GOT3 (cell line): ENCODE measurements at places on chromosomes 13 and 19.

DNA sequence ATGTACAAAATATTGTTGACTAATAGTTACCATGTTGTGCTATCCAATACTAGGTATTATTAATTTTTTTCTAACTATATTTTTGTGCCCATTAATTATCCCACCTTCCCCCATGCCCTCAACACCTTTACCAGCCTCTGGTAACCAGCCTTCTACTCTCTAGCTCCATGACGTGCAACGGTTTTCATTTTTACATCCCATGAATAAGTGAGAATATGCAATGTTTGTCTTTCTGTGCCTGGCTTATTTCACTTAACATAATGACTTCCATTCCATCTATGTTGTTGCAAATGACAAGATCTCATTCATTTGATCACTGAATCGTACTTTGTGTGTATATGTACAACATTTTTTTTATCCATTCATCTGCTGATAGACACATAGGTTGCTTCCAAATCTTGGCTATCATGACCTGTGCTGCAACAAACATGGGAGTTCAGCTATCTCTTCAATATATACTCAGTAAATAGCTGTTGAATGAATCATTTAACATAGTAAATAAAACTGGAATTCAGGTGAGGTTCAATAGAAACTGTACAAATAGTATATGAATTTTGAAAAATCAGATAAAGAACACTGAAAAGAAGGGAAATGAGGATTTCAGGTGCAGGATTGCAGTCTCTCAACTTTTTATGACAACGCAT lies 509.0 kb upstream of the MIR17HG start:
- DNase-seq = no peak

- peak; percentile 65 for DNase-seq
Measured at GRCh38 chr19:17938092-17938845, 5.5 kb downstream of the CCDC124 start.

DNA sequence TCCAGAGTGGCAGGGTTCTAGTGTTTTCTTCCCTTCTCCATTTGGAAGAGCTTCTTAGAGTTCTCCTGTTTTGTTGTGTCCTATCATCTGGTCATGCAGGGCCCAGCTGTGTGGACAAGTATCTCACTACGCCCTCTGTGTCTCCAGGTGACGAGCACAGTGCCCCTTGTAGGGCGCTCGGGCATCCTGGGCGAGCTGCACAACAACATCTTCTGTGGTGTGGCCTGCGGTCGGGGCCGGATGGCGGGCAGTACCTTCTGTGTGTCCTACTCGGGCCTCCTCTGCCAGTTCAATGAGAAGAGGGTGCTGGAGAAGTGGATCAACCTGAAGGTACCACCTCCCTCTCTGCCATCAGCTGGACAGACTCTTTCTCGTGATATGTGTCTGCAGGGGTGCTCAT lies 13.0 kb downstream of the WDR62 start:
- DNase-seq = no peak

DNA sequence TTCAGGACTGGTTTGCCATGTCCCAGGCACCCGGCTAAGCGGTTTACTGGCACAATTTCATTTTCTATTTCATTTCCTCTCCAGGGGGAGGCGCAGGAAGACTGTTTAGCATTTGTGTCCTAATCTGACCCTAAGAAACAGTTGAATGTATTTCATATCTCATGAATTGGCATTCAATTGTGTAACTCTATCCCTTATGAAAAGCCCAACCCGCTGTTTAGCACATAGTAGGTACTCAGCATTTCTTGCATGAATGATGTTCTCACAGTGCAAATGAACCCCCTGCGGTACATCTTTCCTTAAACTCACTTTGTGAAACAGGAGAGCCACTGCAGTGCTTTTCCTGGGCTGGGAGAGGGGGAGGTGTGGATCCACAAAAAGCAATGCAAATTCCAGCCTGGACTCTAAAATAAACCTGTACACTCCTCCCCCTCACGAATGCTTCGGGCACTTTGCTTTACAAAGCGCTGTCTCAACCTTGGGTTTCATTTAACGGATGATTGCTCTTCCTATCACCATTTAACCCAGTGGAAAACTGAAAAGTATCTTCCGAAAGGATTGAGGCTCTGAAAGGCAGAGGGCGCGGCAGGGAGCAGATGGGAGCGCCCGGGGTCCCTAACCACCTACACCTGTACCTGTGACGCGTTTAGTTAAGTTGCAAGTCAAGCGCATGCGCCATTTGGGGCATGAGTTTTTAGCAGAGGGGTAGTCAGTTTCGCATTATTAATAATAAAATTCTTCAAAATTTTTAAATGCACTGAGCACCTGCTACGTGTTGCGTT lies 1.2 kb upstream of the EEF2 start:
- no peak for DNase-seq

DNA sequence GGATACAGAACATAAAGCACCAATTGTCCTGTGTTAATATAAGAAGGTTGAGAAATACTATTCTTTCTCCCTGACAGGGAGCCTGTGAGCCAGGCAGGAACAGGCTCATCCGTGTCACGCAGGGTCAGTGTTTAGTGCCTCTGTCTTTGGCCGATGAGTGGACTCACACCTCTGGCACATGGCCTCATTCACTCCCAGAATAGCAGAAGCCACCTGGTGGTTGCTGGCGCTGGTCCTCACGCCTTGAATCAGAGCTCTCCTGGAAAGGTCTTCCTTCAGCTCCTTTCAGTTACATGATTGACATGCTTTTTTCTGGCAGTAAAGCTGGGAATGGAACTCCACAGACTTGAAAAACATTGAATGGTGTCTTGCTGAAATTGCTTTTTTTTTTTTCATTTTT lies 28.1 kb upstream of the SIAH3 start:
- no peak for DNase-seq
